ENCODE measurements at places on chromosomes 3 and 15. TPM values are rescaled to one million over a fixed set of nuclear protein-coding genes. Genes with fewer than 3 reads are reported as not detected.

LEKR1 gene
- total RNA-seq, result 1.4 TPM

CLRN1 gene
- not detected for total RNA-seq

GOLGA6L1 gene
- not detected for total RNA-seq

SLC22A14 gene
- 0.39 TPM for total RNA-seq

TIGIT gene
- total RNA-seq, result not detected

METTL6 gene
- total RNA-seq, result 37.2 TPM

PXYLP1 gene
- 8.6 TPM for total RNA-seq

RBMS3 gene
- 23.2 TPM for total RNA-seq

DUOXA1 gene
- not detected for total RNA-seq

ANAPC13 gene
- total RNA-seq, result 59.1 TPM

AADACL2 gene
- total RNA-seq, result not detected

AGBL1 gene
- total RNA-seq, result not detected

All from Daoy (cell line).